Forelimb muscle (tissue), 1 donor: ENCODE measurements at places on chromosomes 13 and 19. TPM values are rescaled to one million over a fixed set of nuclear protein-coding genes. Genes with fewer than 3 reads are reported as not detected.

RNF6 gene
- 35.4 TPM for polyA plus RNA-seq

ARRDC5 gene
- polyA plus RNA-seq: not detected

KLK12 gene
- not detected for polyA plus RNA-seq

ZNF525 gene
- 5.8 TPM for polyA plus RNA-seq

ANKRD10 gene
- 266 TPM for polyA plus RNA-seq

ERICH6B gene
- 1.2 TPM for polyA plus RNA-seq

VSTM2B gene
- 0.18 TPM for polyA plus RNA-seq

NUCB1 gene
- 152 TPM for polyA plus RNA-seq

CRB3 gene
- not detected for polyA plus RNA-seq

ZIC5 gene
- polyA plus RNA-seq: not detected

ZNF506 gene
- 20.8 TPM for polyA plus RNA-seq

BLOC1S3 gene
- polyA plus RNA-seq: 6.1 TPM

AP1M2 gene
- polyA plus RNA-seq: not detected

LPAR6 gene
- 19.6 TPM for polyA plus RNA-seq

PRR19 gene
- polyA plus RNA-seq: 0.49 TPM

LRRC4B gene
- 8.5 TPM for polyA plus RNA-seq

PROZ gene
- polyA plus RNA-seq: not detected

LAIR1 gene
- polyA plus RNA-seq: 6.6 TPM

TCF3 gene
- 124 TPM for polyA plus RNA-seq

PEX11G gene
- 2.3 TPM for polyA plus RNA-seq

HTR2A gene
- 0.14 TPM for polyA plus RNA-seq

POLR2I gene
- 42.3 TPM for polyA plus RNA-seq

TMEM205 gene
- 44.9 TPM for polyA plus RNA-seq

CYP2F1 gene
- not detected for polyA plus RNA-seq

PHLDB3 gene
- polyA plus RNA-seq: 3.4 TPM
